NCI-H460 (cell line): ENCODE measurements at places on chromosomes 11 and 22. TPM values are rescaled to one million over a fixed set of nuclear protein-coding genes. Genes with fewer than 3 reads are reported as not detected.

Gene OR51E2
- total RNA-seq: not detected in 2 replicates

Gene HEPACAM
- total RNA-seq: not detected in 2 replicates

Gene IGSF9B
- total RNA-seq: 0.37 and 0.55 TPM in 2 replicates

Gene CSNK2A3
- 1.0 and 1.3 TPM in 2 replicates for total RNA-seq

Gene RIBC2
- 0.72 and 1.1 TPM in 2 replicates for total RNA-seq

Gene SHANK3
- total RNA-seq: 0.98 and 1.2 TPM in 2 replicates

Gene SAA2
- not detected in 2 replicates for total RNA-seq

Gene RPS6KA4
- 15.1 and 16.8 TPM in 2 replicates for total RNA-seq

Gene HORMAD2
- total RNA-seq: not detected in 2 replicates
